Esophagus squamous epithelium (tissue), 5 donors: ENCODE measurements at places on chromosomes 7 and 10.

GRCh38 chr10:69346776-69347175, 68.5 kb downstream of the HK1 start:
- no peak for DNase-seq

GRCh38 chr7:33854801-33855350, 50.5 kb upstream of the BMPER start:
- no peak for DNase-seq

GRCh38 chr7:105256761-105257231, 131.9 kb downstream of the SRPK2 start:
- no peak for DNase-seq

DNA sequence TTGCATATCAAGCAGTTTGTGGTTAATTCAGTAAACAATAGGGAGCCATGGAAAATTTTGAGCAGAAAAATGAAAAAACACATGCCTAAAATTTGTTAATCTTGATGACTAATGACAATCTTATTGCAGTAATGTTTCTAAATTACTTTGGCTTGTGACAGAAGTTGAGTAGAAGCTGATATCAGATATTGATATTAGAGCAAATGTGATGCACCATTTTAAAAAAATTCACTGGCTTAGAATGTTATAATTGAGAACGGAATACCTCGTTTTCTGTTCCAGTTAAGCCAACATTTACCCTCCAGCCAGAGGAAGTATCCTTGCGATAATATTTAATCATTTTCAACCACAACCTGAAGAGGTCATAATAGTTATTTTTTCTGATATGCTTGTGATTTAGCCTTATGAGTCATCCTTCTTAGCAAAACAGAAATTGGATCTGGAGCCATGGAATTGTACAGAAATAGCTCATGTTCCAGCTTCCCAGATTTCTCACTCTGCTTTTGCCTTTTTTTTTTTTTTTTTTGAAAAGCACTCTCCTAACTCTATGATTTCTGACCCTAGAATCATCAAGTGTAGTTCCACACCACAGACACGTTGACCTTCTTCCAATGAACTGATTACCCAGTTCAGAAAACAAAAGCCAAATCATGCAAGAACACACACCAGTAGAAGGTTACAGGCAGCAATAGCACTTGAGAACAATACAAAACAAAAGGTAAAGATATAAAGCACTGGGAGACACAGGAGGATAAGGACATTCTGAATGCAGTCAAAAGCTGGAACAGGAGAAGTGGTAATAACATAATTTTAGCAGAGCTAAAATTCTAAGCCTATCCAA, 96.8 kb upstream of the PHYHIPL start:
- DNase-seq = no peak

GRCh38 chr10:46325021-46325420, 38.2 kb downstream of the ANTXRL start:
- no peak for DNase-seq

DNA sequence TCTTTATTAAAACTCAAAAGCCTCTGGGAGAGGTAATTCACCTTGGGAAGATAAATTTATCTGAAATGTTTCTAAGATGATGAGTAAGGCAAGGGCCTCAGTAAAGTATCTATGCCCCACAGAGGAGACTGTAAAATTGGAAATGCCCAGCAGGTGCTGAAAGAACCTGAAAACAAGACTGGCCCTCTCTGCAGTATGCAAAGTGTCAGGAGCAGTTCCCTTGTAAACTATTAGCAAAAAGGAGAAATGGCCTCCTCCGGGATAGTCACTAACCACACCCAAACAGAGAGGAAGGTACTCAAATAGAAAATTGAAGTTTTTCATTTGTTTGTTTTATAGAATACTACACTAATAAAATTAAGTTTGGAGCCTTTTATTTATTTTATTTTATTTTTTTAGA, 81.2 kb downstream of the FZD1 start:
- no peak for DNase-seq
